Ecto neural progenitor cell (in vitro differentiated cells): ENCODE measurements at places on chromosomes 6 and 20.
A peak's percentile ranks its signal among the peaks of the same experiment; 100 is the strongest.

- DNase-seq = no peak
These were observed 1.2 kb upstream of the CD24 start for GRCh38 chr6:106975738-106976064.

GRCh38 chr6:69294407-69294806, 502.4 kb downstream of the LMBRD1 start:
- no peak for DNase-seq

DNA sequence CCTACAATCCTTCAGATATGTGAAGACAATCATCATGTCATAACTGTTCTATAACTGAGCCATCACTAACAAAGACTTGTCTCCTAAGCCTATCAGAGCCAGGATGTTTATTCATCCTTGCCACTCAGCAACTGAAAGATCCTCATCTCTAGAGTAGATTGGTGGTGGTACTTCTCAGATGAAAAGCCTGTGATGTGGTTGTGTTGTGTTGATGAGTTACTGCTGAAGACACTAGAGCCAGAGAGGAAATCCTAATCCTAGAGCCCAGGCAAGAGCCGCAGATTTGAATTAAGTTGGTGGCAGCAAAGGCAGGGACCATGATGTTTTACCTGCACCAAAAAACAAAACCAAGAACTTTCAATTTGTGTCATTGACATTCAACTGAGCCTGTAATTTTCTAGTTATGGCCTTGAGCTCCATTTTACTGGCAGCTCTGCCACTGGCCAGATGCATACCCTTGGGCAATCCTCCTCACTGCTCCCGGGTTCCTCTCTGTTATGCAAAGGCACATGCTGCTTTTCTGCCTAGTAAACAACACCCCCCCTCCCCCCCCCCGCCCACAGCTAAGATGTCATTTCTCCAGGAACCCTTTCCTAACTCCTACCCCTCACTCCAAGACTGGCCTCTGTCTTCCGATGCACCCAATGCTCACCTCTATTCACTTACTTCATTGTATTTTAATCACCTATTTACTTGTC, 50.2 kb upstream of the REV3L start:
- DNase-seq = no peak

- no peak for DNase-seq
These were observed 14.9 kb downstream of the MICA start for GRCh38 chr6:31418251-31418650.

- peak; percentile 43 for DNase-seq
These were observed 153.5 kb downstream of the DLL1 start for GRCh38 chr6:170137176-170137891.

GRCh38 chr6:147903321-147903720, 394.8 kb downstream of the SAMD5 start:
- DNase-seq = no peak

DNA sequence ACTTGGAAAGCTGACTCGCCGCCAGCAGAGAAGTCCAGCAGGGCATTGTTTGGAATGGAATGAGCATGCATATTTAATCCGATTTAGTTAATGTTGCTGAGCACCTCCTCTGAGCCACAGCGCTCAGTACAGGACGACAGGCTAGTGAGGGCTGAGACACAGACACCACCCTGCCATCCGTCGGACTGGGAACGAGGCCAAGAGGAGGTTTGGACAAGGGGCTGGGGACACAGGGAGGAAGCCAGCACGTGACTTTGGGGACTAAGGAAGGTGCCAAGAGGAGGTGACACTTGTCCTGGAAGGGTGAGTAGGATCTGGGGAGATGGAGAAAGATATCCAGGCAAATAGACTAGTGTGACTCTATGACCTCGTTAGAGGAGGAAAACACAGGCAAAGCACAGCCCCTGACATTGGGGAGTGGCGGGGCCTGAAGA, 152.5 kb upstream of the ECI2 start:
- DNase-seq = peak; percentile 48

GRCh38 chr6:140731741-140732140, 1357.3 kb upstream of the CITED2 start:
- DNase-seq = no peak

- DNase-seq = peak; percentile 90
These were observed at the start of gene DPM1 for GRCh38 chr20:50957798-50958614. Gene DPM1, minus strand, starts transcription at chr20:50958532. Its CDS starts 9 bp downstream, at chr20:50958523.

- DNase-seq = no peak
These were observed 28.3 kb upstream of the FAM83C start for GRCh38 chr20:35320396-35321126.

DNA sequence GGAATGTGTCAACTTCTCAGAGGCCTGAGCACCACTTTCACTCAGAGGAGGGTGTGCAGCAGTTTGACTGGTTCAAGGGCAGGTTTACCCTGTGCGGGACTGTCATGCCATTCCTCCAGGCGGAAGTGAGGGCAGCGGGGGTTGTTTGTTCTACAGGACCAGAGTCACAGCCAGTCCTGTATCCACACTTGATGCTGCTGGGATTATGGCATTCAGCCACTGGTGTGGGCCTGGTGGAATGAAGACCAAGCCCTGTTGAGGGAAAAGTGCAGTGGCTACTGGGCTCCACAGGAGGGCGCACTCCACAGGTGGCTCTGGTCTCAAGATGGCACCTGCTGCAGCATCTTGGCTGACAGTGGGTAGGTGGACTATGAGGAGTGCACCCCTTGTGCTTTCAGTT, 14.8 kb downstream of the SEMG2 start:
- no peak for DNase-seq

DNA sequence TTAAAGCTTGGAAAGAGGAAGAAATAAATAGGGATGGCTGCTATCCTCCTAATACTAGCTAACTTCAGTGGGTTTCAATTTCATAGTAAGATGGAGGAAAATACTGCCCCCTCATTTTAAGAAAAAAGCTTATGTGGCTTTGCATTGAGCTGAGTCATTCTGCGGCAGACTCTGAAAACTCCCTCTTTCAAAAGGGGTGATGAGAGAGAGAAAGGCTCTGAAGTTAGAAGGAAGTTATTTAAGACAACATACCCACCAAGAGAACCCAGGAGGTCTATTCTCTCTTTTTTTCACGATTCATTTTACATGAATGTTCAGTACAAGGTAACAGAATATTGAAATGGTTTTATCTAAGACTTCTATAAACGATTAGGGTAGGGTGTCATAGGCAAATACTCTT, 4.5 kb downstream of the PRDM13 start:
- DNase-seq = no peak

- no peak for DNase-seq
These were observed 54.2 kb downstream of the TRAM2 start for GRCh38 chr6:52522655-52523054.

DNA sequence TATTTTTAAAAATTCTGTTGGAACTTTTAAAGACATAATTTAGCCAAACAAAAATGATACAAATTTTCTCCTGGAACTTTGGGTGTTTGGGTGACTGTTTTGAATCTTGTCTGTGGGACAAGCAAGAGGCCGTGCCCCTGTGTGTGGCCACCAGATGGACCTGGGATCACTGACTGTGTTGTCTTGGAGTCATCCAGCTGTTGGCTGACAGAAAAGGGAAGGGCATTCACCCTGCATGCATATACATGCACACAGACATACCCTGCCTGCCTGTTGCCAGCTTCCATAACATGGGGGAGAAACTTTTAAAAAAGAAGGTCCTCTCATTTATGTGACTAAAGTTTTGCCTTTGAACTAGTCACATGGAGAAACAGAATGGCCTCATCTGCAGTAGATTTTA, 72.7 kb downstream of the BLOC1S5 start:
- DNase-seq = no peak

DNA sequence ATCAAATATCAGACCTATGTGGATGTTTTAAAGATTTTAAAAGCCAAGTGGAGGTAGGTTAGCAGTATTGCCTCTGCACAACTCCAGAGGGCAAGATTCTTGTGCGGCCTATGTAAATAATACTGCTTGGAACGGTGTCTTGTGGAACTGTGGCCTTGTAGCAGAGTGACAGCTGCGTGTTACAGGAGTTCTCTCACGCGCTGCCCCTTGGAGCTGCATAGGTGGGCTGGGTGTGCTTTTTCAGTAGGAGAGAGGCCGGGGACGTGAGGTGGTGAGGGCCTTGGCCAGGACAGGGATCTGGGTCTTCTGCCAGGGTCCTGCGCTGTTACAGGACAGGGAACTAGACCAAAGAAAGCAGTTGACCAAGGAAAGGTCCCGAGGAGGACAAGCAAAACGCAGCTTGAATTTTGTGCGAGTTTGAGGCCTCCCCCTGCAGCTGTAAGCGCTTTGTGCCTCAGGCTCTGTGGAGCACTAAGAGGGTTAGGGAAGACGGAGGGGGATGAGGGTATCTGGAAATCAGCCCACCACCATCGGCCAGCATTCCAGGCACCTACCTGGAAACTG, 1.5 kb downstream of the TMEM181 start:
- no peak for DNase-seq

DNA sequence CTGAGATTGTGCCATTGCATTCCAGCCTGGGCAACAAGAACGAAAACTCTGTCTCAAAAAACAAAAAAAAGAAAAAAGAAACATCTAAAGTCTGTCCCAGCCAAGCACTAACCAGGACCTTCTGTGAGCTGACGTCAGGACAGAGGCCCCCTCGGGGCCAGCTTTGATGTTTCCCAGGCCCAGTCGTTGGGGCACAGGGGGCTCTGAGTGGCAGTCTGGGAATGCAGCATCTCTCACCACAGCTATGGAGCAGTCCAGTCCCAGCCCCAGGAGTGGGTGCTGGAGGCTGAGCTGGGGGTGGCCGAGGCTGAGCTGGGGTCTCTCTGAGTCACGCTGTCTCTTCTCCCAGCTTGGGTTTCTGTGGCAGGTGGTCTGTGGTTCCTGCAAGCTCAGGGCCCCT, 46.0 kb upstream of the SRF start:
- no peak for DNase-seq

DNA sequence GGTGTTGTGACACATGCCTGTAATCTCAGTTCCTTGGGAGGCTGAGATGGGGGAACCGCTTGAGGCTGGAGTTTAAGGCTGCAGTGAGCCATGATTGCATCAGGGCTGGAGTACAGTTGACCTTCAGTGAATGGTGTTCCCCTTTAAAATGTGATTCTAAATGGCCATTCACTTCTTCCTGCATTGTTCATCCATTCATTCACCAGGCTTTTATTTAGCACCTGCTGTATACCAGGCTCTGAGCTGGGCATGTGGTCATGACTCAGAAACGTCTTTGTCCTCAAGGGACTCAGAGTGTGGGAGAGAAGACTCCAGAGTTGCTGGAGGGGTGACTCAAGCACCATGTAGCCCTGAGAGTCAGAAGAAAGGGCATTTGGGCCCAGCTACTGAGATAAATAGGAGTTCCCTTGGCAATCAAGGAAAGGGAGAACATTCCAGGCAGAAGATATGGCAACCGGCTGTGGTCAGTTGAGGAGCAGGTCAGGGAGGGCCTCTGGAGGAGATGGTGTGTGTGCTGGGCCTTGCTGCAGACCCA, 101.1 kb downstream of the DLGAP4 start:
- no peak for DNase-seq

DNA sequence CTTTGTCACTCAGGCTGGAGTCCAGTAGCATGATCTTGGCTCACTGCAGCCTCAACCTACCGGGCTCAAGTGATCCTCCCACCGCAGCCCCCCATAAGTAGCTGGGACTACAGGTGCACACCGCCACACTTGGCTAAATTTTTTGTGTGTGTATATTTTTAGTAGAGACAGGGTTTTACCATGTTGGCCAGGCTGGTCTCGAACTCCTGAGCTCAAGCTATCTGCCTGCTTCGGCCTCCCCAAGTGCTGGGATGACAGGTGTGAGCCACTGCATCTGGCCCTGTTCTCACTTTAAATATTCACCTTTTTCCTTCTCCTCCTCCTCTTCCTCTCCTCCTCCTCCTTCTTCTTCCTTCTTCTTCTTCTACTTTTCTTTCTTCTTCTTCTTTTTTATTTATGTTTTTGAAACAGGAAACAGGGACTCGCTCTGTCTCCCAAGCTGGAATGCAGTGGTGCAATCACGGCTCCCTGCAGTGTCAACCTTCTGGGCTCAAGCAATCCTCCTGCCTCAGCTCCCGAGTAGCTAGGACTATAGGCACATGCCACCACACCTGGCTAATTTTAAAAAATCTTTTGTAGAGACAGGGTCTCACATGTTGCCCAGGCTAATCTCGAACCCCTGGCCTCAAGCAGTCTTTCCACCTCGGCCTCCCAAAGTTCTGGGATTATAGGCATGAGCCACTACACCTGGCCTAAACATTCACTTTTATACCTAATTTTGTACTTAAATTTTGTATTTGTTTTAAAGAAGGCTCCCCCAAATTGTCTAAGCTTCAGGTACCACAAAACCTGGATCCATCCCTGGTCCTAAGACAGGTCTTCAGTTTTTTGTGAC, 47.2 kb upstream of the NCOA3 start:
- DNase-seq = no peak

- no peak for DNase-seq
These were observed 83.5 kb downstream of the ZHX3 start for GRCh38 chr20:41234041-41234440.

DNA sequence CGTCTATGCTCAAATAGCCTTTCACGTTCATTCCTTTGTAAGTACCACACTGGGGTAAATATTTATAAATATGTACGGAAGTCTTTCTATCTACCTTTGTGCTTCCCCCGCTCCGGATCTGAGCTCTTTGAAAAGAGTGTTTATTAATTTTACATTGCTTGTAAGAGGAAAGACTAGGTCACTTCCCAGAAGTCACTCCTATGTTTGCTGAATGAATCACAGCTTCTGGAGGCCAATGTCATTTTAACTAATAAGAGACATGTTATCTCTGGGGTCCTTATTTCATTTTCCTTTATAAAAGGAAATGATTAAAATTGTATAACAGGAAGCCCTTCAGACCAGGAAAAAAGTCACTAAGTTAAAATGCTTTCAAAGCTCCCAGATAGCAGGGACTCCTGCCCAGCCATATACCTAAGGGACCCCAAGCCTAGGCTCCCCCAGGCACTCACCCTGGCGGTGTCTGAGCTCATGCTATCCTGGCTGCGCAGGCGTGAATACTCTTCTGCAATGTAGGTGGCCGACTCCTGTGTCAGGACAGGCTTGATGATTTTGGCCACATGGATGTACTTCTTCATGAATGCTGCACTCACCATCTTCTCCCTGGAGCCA, 12.6 kb downstream of the MCM3 start:
- no peak for DNase-seq

GRCh38 chr6:102961902-102962301, 1568.4 kb downstream of the GRIK2 start:
- no peak for DNase-seq

DNA sequence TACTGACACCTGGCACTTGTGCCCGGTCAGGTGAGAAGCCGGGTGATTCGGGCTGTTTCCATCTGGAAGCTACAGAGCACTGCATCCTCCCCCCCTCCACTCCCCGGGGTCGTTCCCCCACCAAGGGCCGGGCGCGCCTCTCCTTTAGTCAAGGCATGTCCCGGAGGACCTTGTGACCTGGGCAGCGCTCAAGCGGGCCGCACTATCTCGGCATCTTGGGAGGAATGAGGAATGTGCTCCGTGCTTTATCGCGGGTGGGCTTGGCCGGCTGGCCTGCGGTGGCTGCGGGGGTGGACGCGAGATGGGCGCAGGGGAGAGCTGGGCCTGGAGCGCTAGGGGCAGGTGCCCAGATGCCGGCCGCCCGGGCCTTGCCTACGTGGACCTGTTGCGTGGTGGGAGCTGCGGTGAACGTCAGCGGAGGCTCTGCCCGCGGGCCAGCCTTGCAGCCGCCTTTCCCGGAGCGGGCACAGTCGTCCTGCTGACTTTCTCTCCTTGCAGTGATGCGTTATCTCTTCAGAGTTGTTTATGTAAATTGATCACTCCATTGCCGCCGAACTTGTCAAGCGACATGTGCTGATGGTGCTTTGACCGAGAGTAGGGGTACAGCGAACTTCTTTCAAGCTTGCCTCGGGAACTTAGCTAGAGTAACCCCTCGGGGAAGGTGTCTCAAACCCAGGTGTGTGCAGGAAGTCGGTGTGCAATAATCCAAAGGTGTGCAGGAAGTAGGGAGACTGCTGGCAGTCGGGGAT, 1.1 kb downstream of the LRRC1 start:
- peak; percentile 75 for DNase-seq
